ENCODE measurements at places on chromosomes 4 and X.
A peak's percentile ranks its signal among the peaks of the same experiment; 100 is the strongest.

GRCh38 chr4:105453550-105454205 lies 20.2 kb downstream of the PPA2 start:
- DNase-seq = peak; percentile 14

- no peak for DNase-seq
These were observed 23.4 kb upstream of the SEC24B start for GRCh38 chr4:109410226-109410625.

DNA sequence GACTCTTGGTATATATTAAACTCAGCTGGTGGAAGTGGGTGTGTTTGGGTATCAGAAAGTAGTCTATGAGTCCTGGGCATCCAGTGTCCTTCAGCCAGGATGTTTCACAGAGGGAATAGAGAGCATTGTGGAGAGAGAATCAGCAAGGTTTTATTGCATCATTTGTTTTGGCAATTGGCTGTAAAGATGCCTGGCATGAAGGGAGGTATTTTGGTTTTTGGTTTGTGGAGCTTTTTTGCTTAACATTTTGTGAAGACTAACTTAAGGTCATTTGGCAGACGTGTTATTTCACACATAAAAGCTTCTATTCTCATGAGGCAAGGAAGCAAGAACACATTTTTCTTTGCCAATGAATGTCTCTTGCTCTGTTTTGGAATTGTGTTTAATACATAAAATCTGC lies 71.1 kb downstream of the DCLK2 start:
- no peak for DNase-seq

DNA sequence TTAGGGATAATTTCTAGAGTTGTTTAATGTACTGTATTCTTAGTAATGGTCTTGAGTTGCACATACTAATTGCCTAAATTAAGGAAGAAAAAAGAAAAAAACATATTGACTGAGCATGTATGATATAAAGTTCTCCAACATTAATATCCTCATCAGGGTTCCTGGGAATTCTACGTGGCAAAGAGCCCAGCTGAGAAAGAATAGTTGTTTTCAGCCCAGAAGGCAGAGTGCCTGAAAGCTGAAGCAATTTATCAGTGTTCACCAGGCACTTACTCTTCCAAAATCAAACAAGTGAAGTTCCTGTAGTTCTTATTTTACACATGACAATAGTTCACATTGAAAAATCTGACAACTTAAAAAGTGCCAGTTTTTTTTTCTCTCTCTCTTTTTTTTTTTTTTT lies 27.7 kb downstream of the YIPF7 start:
- DNase-seq = no peak

DNA sequence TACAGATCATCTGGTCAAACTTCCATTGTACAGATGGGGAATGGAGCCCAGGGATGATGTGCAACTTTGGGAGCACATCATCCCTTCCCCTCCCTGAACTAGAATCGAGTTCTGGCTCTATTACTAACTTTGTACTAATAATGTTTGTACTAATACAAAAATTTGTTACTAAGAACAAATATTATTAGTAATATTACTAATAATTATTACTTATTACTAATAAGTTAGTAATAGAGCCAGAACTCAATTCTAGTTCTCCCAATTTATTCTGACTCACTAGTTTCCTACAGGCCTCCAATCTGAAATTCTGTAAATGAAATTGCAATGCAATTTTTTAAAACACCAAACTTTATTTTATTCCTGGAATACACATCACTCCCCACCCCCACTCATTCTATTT lies 47.9 kb upstream of the CD40LG start:
- no peak for DNase-seq

DNA sequence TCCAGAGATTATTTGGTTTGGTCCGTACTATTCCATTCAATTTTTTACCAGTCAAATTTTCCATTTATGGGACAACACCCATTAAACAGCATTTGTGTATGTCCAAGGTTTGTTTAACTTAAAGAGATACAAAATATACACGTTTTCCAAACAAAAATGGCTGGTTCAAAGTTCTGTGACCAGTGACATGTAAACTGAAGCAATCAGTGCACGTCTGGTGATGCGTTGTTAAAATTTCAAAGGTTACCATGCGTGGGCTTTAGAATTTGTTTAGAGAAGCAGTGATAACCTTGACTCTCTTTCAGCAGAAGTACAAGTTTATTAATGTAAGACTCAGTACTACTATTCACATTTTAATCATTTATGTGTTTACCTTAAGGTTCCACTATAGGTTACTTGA lies 25.2 kb upstream of the ALB start:
- no peak for DNase-seq

DNA sequence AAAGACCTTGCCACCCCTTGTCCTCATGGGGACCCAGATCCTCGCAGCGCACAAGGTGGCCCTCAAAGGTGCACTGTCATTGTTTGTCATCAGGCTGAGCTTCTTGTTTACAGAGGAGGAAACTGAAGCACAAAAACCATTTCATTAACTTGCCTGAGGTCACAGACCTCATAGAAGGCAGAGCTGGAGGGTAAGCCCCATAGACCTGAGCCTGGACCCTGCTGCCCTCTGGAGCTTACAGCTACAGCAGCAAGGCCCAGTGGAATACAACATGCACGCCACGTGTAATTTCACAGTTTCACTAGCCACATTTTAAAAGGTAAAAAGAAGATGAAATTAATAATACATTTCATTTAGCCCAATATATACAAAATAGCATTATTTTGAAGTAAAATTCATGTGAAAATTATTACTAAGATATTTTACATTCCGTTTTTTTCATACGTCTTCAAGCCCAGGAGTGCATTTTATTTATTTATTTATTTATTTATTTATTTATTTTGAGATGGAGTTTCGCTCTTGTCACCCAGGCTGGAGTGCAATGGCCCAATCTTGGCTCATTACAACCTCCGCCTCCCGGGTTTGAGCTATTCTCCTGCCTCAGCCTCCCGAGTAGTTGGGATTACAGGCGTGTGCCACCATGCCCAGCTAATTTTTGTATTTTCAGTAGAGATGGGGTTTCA lies 8.8 kb downstream of the JAKMIP1 start:
- DNase-seq = no peak

- DNase-seq = no peak
These were observed 157.9 kb upstream of the DKK2 start for GRCh38 chr4:107194005-107194404.

GRCh38 chr4:114265342-114265741 lies 285.9 kb upstream of the ARSJ start:
- DNase-seq = no peak

DNA sequence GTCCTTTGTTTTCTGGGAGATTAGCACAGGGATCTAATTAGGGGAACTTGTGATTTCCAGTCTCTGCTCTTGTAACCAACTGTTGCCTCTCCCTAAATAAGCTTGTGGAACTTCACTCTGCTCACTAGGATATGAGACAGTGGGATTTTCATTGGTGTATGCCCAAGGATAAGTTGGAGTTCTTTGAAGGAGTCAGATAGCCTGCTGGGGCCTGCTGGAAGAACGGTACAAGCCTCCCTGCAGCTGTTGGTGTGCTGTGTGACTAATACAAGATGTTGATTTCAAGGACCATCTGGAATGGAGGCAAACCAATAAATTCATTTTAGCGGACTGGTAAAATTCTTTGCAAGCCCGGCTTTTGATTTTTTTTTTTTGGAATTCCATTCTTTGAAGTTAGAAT lies 167.0 kb downstream of the AASDH start:
- no peak for DNase-seq

GRCh38 chr4:10810411-10810810 lies 125.8 kb upstream of the CLNK start:
- DNase-seq = no peak

- peak; percentile 6 for DNase-seq
These were observed 80.7 kb upstream of the EOLA2 start for GRCh38 chrX:150018931-150019361.

DNA sequence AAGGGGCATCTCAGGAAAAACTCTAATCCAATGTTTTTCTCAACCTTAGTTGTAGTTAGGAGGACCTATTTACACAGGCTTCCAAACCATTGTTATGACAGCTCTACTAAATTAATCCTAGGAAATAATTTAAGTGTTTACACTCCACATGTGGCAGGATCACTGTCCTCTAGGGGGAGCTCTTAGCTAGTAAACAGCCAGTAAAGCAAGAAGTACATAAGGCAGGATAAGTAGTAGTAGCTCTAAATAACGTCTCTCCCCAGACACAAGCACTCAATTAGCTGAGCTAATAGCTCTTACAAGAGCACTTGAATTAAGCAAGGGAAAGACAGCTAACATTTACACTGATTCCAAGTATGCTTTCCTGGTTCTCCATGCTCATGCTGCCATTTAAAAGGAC lies 37.3 kb downstream of the NUDT11 start:
- no peak for DNase-seq

DNA sequence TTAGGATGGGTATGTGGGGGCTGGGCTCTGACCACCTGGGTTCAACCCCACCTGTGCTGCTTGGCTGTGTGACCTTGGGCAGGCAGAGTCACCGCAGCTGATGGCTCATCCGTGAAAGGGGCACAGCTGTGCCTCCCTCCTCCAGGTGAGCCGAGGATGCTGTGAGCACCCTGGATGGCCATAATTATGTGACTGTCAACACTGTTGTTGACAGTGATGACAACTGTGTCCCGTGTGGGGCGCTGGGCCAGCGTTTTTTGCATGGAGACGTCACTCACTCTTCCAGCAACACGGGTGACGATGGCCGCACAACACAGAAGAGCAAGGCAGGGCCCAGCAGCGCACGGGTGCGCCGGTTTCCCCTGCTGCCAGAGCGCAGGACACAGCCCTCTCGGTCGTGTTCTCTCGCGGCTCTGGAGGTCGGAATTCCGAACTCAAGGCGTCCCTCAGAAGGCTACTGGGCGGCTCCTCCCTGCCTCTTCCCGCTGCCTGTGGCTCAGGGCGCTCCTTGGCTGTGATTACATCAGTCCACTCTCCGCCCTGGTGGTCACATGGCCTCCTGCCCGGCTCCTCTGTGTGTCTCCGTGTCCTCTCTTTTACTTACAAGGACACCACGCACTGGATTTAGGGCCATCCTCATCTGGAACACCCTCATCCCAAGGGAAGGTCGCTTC lies 1.3 kb downstream of the SH3TC1 start:
- no peak for DNase-seq

GRCh38 chrX:110588853-110589252 lies 206.8 kb downstream of the CHRDL1 start:
- DNase-seq = no peak

DNA sequence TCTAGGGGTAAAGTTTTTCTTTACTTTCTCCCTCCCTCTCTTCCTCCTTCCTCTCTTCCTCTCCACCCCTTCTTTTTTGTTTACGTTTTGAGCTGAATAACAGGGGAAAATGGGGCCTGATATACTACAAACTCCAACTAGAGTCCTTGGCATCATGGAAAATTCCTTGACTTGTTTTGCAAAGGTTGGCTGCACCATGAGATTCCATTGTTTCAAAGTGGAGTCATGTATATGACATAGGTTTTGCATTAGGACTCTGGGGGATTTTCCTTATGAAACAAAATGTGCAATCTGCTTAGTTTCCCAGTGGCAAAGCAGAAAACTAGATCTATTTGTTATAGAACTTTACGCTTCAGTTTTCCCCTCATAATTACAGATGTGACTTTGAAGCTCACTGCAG lies 233.5 kb upstream of the PGRMC2 start:
- no peak for DNase-seq

- no peak for DNase-seq
These were observed 41.4 kb downstream of the SPRY1 start for GRCh38 chr4:123438031-123438430.

- DNase-seq = no peak
These were observed 240.0 kb upstream of the RPS6KA3 start for GRCh38 chrX:20506739-20507138.

- no peak for DNase-seq
These were observed 505.4 kb upstream of the PITX2 start for GRCh38 chr4:111128327-111128726.

DNA sequence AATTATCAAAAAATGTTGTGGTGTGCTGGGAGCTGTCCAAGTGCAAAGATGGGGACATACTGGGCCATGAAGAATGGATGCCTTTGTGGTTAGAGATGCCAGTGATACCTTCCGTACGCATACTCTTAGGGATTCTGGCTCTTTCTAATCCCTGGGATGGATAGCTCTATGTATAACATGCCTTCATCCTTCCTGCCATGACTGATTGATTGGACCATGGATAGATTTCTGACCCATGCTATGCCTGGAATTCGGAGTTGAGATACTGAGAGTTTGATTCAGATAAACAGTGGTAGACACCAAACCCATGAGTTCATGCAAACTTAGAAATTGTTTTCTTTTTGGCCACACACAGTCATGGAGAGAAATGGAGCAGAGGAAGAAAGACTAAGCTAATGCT lies 147.2 kb upstream of the WDFY3 start:
- DNase-seq = no peak

DNA sequence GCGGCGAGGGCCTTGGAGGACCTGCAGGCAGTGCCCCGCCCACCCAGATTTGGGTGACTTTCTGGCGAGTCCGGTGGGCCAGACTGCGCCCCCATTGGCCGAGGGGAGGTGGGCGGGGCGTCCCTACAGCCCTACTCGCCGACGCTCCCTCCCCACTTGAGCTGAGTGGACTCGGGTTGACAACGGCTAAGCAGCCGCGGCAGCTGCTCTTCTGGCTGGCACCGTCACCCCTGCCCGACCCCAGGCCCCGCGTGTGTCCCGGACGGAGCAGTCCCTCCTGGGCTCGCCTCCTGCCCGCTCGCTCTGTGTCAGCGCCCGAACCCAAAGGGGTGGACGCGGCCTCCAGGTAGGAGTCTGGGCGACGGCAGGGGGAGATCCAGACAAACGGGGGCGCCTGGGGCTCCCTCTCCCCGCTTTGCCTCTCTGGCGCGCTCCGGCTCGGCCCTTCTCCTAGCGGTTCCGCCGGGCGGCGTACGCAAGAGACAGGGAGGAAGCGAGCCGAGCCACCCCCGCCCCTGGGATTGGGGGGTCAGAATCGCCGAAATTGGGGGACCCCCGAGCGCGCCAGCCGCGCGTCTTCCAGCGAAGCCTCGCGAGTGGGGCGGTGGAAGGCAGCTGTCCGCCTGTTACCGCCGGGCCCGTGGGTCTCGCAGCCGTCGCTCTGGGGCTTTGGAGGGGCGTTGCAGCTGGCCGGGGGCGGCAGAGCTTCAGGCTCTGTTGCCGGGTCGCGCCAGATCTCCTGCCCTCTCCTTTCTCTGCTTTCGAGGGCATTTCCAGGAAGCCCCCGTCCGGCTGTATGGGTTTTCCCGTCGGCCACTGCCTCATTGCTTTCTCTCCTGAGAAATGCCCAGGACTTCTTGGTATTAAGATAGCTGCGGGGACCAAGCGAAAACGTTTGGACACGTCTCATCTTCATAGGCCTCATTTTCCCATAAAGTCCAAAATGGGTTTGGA lies 46.3 kb downstream of the STARD8 start:
- peak; percentile 86 for DNase-seq

- no peak for DNase-seq
These were observed 898.8 kb downstream of the C4orf33 start for GRCh38 chr4:129994715-129995114.

DNA sequence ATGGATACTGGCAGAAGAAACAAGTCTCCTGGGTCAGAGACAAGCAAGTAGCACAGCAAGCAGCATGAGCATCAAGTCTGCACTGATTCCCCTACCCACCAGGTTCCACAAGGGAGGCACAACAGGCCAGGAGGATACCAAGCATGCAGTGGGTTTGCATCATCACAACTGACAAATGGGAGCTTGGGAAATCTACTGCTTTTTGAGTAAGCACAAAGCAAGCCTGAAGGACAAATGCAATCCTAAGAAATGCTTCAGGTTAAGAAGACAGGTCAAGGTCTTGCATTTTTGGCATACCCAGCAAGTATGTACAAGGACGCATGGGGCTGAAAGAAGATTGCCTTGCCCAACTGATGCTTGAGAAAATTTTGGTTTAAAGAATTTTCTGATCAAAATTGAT lies 279.6 kb downstream of the PDGFC start:
- no peak for DNase-seq

GRCh38 chr4:140777894-140778293 lies 21.7 kb upstream of the TBC1D9 start:
- no peak for DNase-seq
